ENCODE measurements at places on chromosomes 2 and 18.

- DNase-seq = no peak
These were observed 1468.2 kb upstream of the ACVR2A start for GRCh38 chr2:146376511-146377064.

GRCh38 chr2:133082034-133082433 is 412.0 kb upstream of the LYPD1 start:
- no peak for DNase-seq

DNA sequence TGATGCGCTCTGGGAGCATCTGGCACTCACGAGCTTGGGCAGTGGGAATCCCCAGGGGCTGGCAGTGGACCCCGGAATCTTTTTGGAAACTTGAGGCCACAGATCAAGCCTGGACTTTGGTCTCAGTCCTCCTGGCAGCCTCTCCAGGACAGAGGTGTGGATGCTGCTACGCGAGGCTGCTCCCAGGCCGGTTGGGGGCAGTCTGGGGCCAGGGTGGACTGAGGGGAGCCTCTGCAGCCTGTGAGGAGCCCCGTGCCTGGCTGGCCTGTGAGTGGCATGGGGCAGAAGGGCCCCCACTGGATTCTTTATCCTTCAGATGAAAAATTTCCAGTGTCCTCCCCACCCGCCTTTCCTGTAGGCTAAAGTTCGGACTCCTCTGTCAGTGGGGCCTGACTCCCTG is 12.7 kb upstream of the DES start:
- DNase-seq = no peak

DNA sequence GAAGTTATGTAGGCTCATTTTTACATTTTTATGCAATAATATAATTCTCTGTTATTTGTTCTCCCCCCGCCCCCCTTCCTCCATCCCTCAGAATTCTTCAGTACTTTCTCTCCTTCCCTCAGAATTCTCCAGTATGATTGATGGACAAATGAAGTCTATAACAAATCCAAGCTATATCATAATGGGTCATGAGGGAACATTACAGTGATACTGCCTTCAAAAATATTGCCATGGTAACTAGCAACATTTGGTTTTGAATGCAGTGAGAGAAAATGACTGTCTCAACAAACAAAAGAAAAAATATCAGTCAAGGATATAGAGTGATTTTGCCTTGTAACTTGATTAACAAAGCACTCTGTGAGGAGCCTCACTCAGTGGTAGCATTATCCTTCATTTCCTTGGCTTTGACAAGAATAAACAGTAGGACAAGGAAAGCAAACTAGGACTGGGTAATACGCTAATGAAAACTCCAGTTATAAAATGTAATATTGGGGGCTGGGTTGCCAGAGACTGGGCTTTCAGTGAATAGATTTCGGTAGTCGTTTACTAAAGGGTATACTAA is 392.9 kb upstream of the CRIM1 start:
- no peak for DNase-seq

DNA sequence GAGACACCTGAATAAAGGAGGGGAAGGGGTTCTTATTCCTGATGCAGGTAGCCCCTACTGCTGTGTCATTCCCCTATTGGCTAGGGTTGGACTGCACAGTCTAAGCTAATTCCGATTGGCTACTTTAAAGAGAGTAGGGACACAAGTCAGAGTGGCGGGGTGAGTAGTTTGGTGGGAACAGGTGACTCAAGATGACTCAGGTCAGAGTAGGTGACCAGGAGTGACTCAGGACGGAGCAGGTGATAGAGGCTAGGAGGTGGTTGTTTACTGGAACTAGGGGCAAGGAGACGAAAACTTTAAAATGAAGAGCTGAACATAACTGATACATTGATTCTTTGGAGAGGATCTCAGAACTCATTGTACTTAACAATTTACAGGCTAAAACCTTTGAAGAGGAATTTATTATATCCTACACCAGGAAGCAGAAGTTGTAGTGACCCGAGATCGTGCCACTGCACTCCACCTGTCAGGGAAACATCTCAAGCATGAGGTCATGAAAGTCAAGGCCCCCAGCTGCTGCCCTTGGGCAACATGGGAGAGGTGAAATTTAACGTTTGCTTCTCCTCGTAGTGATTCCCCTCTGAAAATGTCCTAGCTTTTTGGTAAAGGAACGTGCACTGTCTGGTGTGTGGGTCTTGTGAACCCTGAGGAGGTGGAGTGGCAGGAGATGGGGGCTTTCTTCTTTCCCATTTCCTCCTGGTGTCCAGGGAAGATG is 4.5 kb upstream of the CYP27A1 start:
- no peak for DNase-seq

GRCh38 chr2:200767111-200767885 is 44.4 kb upstream of the BZW1 start:
- DNase-seq = peak; percentile 57
